ENCODE measurements at places on chromosomes 7 and 10.

GRCh38 chr10:110864662-110865140, 7.0 kb upstream of the PDCD4 start:
- no peak for DNase-seq

GRCh38 chr10:101041252-101041761, 10.3 kb downstream of the SFXN3 start:
- DNase-seq, result peak; percentile 92

GRCh38 chr10:100009793-100010676, at the start of gene DNMBP:
Gene DNMBP (minus strand): TSS chr10:100009947. CDS start chr10:99972124, 37,823 bp downstream.
- peak; percentile 94 for DNase-seq

- peak; percentile 42 for DNase-seq
These were observed 30.5 kb upstream of the ZRANB1 start for GRCh38 chr10:124911124-124912067.

GRCh38 chr10:10630782-10631181, 386.9 kb upstream of the CELF2 start:
- no peak for DNase-seq

DNA sequence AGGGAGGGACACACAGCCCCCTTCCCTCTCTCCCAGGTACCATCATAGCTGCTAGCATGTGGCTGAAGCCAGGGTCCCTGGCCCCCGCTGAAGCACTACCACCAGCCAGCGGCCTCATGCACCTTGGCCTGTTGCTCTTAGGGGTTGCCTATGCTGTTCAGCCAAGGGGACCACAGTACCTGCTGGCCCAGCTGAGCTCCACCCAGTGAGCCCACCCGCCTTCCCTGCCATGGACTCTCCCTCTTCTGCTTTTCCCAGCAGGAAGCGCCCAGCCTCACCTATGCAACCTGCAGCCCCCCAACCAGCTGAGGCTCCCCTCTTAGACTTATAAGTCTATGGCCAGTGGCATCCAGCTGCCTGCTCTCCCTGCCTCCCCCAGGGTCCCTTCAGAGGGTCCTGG, 8.7 kb upstream of the MTPAP start:
- DNase-seq, result no peak
